Left forelimb (tissue), 1 donor: ENCODE measurements at places on chromosomes 3 and 15.

DNA sequence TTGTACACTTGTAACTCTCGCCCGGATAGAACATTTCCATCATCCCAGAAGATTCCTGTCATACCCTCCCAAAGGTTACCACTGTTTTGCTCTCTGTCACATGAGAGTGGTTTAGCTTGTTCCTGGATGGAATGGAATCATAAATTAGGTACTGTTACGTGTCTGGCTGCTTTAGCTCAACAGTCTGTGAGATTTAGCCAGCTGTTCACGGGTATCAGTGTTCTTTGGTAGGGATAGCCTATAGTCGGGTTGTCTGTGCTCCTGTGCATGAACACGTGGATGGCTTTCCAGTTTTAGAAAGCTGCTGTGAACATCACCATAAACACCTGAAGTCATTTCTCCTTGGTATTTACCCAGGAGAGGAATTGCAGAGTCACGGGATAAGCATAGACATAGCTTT, 58.2 kb upstream of the NR2C2 start:
- DNase-seq, result no peak

- no peak for DNase-seq
Measured at GRCh38 chr3:52280050-52280461, 1.6 kb upstream of the WDR82 start.

DNA sequence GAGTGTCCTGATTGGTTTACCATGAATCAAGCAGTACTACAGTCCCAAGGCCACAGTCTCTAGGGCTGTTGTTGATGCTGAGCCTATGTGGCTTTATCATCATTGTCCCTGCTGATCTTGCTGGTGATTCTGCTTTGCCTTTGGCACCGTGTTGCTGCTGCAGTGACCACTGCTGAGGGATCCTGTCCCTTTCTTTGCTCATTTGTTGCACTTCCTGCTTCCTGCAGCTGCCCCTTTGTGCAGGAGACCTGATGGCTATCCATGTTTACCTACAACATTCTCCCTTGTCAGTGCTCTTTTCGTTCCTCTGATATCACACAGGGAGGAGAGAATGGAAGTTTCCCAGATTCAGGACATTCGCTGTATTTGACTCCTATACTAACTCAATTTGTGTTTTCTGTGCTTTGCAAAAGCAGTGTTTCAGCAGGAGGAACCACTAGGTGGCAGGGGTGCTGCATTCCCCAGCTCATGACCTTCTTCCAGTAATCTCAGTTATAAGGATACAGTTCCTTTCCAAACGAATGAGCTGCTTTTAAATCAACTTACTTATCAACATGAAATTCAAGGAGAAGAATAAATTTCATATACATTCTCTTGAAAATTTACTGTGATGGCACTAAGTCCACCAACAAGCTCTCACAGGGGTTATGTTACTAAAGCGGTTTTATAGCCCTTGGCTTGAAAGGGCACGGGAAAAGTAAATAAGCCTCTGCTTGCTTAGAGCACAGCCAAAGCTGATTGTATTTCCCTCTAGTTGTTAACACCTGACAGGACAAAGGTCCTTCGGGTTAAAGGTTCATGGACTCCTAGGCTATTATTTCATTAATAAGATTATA, 9.7 kb upstream of the THUMPD3 start:
- DNase-seq, result peak; percentile 71

DNA sequence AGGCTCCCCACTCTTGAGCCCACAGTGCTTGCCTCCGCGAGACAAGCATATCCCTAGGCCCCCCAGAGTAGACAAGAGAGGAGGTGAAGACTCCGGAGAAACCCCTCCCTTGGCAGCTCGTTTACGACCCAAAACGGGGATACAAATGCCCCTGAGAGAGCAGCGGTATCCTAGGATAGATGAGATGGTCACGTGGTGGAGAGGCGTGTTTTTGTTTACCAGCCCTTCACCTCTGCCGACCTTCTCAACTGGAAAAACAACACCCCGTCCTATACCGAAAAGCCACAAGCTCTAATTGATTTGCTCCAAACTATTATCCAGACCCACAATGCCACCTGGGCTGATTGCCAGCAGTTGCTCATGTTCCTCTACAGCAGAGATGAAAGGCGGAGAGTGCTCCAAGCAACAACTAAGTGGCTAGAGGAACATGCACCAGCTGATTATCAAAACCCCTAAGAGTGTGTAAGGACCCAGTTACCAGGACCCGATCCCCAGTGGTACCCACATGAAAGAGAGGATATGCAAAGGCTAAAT, 99.5 kb upstream of the OSBPL11 start:
- DNase-seq, result no peak

GRCh38 chr15:95929232-95929846, 401.2 kb upstream of the NR2F2 start:
- DNase-seq, result no peak
